ENCODE measurements at places on chromosomes 7 and 10.

DNA sequence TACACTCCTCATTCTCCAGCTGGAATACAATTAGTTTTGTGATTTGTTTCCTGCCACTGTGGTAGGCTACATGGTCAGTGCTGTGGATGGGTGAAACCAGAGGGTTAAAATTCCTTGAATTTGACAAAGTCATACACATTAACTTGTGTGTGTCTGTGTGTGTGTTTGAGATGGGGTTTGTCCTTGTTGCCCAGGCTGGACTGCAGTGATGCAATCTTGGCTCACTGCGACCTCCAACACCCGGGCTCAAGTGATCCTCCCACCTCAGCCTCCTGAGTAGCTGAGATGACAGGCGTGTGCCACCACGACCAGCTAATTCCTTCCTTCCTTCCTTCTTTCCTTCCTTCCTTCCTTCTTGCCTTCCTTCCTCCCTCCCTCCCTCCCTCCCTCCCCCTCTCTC is 24.8 kb upstream of the GIMAP8 start:
- DNase-seq: no peak

DNA sequence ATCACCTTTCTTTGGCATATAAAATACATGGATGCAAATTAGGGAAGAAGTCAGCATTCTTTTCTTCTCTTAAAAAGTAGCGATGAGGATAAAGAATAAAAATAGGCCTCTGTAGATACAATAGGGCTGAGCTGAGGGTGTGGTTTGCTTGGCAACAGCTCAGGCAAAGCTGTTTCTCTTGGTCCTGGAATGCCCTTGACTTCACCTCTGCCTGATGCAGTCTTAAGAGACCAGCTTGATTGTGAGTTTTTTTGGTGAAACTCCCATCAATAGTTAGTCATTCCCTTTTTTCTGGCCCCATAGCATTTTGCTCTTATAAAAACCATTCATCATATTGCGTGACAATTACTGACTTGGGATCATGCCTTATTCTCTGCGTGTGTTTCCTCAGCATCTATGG is 42.1 kb upstream of the MKLN1 start:
- no peak for DNase-seq

DNA sequence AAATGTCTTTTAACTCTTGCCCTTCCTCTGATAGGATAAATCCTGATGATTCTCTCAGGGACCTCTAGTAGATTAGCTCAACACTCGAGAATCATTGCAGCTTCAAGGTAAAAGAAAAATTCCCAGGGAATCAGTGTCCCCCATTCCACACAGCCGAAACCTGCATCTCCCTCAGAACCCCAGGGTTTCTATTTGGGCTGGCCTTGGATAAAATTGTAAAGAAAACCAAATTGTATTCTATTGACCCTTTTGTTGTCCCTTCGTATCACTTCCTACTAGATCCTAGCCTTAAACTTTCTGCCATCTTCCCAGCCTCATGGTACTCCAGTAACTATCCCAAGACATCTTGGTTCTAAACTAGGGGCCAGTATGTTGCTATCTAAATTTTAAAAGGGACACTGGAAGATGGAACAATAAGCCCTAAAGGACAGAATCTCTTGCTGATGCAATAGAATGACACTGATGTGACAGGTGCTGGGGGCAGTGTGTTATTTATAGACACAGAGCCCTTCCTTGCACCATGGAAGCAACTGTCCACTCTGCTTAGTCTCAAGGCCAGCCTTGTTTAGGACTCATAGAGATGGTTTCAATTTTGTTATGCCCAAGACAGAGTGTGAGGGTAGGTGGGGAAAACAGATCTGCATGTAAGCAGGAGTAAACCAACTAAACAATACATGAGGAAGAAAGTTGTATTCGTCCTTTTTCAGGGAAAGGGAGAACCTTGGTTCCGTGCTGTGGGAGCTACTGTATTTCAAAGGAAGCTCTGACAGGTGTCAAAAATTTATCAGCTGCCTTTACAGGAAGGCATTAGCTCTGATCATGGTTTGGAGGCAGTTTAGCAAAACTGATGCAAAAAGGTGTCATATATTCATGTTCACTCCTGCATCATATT is 7.6 kb downstream of the ASB15 start:
- DNase-seq: no peak

DNA sequence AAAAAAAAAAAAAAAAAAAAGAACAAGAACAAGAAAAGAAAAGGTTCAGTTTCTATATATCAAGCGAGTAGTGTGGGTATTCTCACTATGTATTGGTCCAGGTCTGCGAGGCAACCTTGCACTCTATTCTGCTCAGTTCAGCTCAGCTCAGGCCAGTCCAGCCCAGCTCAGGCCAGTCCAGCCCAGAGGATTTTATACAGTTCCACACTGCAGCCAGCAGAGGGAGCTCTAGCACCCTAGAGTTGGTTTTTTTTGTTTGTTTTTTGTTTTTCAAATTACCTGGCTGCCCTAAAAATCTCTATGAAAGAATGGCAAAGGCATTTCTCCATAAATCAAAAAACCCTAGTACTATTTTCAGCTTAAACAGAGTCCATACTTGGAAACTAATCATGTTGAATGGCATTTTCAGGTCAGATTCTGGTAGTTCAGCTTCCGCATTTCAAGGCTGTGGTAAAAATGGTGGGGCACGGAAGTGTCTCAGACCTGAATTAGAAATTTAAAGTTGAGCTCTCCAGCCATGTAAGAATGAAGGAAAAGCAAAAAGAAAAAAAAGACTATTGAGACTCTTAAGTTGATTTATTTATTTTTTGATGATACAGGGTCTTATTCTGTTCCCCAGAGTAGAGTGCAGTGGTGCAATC is 55.2 kb upstream of the GSDME start:
- peak; percentile 45 for DNase-seq

DNA sequence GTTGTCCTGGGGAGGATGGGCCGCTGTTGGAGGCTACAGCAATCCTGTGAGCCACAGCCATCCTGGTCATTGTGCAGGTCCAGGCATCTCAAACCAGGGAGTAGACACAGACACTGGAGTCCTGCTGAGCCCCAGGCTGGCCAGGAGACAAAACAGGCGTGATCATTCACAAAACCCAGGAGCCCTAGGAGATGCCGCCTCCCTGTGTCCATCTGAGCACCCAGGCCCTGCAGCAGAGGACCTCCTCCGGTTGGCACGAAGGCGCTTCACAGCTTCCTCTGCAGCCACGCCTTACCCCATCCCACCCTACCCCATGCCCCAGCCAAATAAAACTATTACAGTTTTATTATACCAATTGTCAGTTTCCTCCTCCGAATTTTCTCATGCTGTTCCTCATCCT is 183.6 kb downstream of the PLXNA4 start:
- DNase-seq: no peak

DNA sequence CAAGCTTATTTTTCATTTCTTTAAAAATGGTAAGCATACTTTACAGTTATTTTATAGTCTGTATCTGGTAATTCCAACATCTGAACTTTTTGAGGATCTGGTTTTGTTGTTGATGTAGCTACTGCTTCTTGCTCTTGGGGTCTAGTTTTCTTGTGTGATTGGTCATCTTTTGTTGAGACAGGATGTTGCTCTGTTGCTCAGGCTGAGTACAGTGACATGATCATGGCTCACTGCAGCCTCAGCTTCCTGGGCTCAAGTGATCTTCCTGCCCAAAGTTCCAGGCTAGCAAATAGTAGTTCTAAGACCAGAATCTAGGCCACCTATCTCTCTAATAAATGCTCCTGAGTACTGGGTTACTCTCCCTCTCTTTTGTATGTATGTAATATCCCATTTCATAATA is 75.7 kb downstream of the NRCAM start:
- no peak for DNase-seq

DNA sequence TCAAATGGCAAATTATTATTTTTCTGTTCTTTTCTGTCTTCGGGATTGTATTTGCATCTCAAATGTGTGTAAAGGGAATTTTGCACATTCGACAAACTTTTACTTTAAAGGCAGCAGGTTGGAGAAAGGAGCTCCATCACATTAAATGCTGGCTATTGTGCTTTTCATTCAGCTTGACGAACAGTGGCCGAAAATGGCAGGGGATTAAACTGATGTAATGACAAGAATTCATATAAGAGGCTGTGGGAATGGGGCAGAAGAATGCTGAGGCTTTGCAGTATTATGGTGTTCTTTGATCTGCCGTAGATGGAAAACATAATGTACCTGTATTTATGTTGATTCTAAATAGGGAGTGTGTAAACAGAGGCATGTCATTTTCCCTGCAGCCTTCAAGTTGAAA is 376.0 kb downstream of the LRMDA start:
- DNase-seq: no peak

DNA sequence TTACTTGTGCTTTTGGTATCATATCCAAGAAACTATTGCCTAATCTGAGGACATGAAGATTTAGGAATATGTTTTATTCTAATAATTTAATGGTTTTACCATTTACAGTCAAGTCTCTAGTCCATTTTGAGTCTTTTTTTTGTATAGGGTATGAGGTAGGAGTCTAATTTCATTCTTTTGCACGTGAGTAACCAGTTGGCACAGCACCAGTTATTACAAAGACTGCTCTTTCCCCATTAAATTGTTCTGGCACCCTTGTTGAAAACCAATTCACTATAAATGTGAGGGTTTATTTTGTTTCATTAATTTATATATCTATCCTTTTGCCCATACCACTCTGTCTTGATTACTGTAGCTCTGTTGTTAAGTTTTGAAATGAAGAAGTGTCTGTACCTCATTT is 381.6 kb downstream of the SUGCT start:
- DNase-seq: no peak

DNA sequence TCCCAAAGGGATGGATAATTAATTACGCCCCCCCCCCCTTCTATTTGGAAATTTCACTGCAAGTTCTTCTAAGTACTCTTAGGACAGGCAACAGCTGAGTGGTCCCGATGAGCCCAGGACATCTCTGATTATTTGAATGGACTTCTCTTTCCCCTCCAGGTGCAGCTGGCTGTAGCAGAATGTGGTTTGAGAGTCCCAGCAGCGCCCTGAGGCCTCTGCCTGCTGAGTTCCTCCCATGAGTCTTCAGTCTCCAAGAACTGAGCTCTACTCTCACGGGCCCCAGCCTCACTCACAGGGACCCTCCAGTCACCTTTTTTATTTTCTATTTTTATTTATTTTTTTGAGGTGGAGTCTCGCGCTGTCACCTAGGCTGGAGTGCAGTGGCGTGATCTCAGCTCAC is 63.6 kb upstream of the SFMBT2 start:
- no peak for DNase-seq

DNA sequence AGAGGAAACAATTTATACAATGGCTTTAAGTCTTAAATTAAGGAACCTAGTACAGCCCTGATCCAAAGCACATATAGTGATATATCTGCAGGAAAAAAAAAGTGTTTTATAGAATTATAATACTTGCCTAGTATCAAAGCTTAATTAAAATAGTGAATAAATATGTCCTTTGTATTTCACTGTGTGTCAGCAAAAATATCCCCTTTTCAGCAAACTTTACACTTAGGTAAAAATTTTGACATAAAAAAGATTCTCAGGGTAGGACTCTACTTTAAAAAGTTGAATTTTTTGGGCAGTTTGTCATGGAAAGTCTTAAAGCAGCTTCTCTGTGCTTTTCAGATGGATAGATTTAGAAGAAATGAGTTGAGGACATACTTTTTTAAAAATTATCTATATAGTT is 12.7 kb upstream of the NEBL start:
- DNase-seq: no peak

- no peak for DNase-seq
These were observed 244.0 kb downstream of the SKAP2 start for GRCh38 chr7:26620352-26620751.

DNA sequence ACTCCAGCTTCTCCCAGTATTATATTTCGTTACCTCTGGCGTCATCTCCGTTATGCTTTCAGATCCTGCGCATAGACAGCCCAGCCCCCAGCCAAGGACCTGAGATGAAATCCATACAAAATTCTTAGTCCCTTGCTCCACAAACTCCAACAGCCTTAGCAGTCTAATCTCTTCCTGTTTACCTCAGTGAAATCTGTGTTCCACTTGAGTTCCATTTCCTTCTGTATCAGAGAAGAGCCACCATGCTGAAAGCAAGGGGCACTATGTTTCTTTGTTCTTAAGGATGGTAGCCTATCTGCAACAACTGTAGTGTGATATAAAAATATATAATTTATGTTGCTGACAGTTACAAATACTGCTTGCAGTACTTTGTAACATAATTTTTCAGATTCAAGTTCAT is 59.8 kb downstream of the PTEN start:
- no peak for DNase-seq

DNA sequence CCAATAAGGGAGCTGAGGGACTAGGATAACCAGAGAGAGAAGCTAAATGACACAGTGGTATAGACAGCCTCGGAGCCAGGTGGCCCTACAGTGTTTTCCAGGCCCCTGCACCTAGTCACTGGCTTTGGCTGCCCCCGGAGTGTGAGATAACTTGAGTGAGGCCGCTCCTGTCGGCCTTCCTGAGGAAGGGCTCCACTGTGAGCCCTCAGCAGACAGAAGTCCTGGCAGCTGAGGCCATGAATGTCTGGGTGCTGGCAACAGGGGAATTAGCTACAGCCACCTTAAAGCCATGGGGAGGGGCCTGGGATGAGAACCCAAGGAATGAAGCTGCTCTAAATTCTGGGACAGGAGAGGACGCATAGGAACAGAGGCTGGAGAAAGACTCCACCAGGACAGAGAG is 4.6 kb upstream of the GDF10 start:
- DNase-seq: no peak

DNA sequence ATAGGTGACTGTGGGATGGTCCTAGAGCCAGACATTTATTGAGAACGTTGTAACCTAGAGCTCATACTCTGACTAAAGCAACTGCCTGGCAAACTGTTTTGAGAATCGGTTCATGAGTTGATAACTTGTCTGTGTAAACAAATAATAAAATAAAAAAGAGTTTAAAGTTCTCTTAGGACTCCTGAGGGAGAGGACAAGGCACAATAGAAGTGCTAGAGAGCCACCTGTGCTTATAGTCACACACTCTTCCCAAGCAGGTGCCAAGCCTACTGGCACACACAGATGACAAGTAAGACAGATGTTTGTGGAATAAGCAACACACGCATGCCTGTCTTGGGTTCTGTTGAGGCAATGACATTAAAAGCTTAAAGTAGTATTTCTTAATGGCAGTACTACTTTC is 7.9 kb downstream of the EDRF1 start:
- DNase-seq: no peak

GRCh38 chr10:127952575-127952869 is 45.6 kb downstream of the PTPRE start:
- DNase-seq: no peak

- DNase-seq: no peak
These were observed 82.4 kb upstream of the BTBD16 start for GRCh38 chr10:122188706-122189105.

GRCh38 chr7:68147614-68148238 is 1151.1 kb downstream of the TYW1 start:
- no peak for DNase-seq

DNA sequence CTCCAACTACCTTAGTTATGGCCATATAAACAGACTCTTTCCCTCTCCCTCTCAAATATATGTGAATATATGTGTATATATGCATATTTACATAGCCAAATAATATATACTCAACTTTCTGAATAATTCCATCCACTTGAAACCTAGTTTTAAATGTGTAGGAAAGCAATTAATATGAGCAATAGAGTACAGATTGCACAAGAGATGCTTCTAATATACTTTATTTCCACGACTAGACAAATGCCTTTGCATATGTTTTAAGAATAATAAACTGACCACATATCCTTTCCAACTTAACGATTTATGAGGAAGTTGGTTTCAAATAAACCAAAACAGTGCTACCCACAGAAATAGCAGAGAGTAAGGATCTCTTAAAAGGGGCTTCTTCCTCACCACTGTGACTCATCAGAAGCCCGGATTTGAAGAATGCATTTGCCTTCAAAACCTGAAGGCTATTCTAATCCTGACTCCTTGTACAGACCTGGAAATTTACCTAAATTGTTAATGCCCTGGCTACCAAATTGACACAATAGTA is 266.3 kb downstream of the AHR start:
- no peak for DNase-seq
